Amniotic stem cell (primary cell): ENCODE measurements at places on chromosomes 7 and 10.

GRCh38 chr7:5699467-5700384 is 81.7 kb downstream of the RNF216 start:
- no peak for DNase-seq

DNA sequence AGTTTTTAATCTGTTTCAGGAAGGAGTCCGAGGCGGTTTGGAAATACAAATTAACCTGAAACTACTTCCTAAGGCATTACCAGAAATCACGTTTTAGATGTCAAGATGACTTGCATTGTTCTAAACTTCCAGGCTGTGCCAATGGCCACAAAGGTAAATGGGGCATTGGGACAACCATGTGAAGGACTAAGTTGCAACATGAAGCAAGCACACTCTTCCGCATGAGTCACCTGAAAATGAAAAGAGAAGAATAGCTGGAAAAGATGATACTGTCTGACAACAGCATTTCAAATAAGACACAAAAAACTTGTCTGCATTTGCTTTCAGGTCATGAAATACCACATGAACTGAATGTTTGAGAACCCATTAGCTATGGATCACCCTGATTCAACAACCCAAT is 262.1 kb downstream of the AHR start:
- no peak for DNase-seq

DNA sequence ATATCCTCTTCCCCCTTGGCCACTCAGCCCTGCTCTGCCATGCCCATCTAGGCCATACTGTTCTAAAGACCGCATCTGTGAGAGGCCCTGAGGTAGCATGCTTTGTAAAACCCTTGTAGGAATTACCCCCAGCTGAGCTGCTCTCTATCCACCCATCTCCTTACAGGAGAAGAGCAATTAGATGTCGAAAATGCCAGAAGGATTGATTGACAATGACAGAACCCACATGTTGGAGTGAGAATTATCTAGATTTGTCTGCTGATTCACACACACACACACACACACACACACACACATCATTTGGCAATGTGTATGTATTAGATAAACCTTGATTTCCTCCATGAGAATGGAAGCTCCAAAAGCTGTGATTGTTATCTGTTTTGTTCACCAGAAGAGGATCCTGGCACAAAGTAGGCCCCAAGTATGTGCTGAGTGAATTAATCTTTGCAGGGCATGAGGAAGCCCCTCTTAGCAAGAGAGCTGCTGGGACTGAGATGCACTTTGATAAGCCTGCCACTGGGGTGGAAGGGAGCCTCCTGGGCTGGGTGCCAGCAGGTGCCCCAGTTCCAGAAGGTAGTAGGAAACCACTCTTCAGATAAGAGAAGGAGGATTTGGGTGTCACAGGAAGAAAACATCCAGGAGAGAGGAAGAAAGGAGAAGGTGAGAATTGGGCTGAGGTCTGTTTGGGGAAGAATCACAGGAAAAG is 187.5 kb upstream of the ADO start:
- DNase-seq, result no peak

DNA sequence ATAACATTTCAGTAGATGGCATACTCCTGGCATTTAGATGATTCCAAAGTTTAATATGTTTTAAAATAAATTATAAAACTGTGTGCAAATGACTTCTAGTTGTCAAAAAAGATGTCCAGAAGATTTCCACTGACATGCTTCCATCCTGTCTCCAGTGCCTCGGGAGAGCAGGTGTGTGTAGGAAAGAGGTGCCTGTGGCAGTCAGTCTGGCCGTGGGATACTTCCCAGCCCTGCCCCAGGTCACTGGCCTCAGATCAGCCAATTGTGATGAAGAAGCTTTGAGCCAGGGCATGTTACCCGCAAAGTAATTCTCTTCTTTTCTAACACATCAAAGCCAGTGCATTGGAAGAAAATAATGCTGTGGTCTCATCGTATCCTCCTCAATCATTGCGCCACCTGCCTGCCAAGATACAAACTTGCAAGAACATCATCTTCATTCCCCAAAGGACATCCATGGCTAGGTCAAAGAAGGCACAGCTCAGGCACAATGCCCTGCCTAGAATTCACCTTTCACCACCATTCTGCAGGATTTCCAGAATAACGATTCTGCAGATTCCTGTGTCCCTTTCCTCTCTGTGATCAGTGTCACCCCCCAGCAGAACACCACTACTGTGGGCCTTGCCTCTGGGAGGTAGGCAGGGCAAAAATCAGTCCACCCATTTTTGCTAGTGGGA is 6.3 kb upstream of the KCNMA1 start:
- DNase-seq, result peak; percentile 51

- no peak for DNase-seq
Observed at GRCh38 chr7:106551936-106552335, 109.0 kb downstream of the CCDC71L start.

- DNase-seq, result no peak
Observed at GRCh38 chr10:61605221-61605620, 57.5 kb upstream of the CABCOCO1 start.

DNA sequence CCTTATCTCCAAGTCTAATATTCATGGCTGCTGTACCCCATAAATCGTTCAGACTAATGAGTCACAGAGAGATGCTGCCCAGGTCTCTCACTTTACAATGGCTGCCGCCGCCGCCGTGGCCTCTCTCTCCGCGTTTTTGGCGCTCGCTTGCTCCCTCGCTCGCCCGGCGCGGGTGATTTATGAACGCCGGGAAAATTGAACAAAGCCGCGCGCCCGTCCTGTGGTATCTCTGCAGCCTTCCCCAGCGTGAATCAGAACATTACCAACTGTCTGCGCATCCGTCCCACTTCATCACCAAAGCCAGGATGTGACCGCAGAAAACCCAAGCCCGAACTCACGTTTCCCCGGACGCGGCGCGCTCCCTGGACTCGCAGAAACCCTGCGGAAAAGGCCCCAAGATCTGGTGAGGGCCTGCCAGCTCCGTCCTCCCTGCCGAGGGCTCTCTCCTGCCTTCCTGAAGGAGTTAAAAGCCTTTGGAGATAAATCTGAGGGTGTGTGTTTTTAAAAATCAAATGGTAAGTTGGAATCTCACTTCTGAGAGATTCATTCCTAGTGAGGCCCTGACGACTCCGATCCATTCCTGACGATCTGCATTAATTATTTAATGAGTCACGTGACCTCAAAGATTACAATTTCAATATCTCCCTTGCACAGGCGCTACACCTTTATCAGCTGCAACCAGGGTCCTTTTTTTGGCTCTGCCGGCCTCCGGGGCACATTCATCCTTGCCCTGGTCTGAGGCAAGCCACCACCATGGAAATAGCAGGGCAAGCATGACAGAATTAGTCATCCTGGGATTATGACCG is 6.3 kb downstream of the HOXA4 start:
- no peak for DNase-seq

GRCh38 chr10:27319752-27320431 is 79.3 kb upstream of the ACBD5 start:
- no peak for DNase-seq

GRCh38 chr7:53485354-53485753 is 449.9 kb downstream of the POM121L12 start:
- DNase-seq, result no peak

GRCh38 chr7:91325726-91326125 is 61.5 kb downstream of the FZD1 start:
- DNase-seq, result no peak

GRCh38 chr7:150982351-150982750 is 4.2 kb upstream of the KCNH2 start:
- DNase-seq, result no peak

- no peak for DNase-seq
Observed at GRCh38 chr7:455110-455928, 64.3 kb downstream of the PDGFA start.

- no peak for DNase-seq
Observed at GRCh38 chr10:21888959-21889358, 114.6 kb downstream of the DNAJC1 start.

GRCh38 chr7:114243646-114244045 is 171.0 kb upstream of the FOXP2 start:
- no peak for DNase-seq

GRCh38 chr7:116502201-116503096 is 2.9 kb downstream of the CAV2 start:
- no peak for DNase-seq

GRCh38 chr10:109957092-109957797 is 33.9 kb upstream of the XPNPEP1 start:
- DNase-seq, result no peak

GRCh38 chr7:41882745-41883420 is 180.0 kb upstream of the INHBA start:
- no peak for DNase-seq

DNA sequence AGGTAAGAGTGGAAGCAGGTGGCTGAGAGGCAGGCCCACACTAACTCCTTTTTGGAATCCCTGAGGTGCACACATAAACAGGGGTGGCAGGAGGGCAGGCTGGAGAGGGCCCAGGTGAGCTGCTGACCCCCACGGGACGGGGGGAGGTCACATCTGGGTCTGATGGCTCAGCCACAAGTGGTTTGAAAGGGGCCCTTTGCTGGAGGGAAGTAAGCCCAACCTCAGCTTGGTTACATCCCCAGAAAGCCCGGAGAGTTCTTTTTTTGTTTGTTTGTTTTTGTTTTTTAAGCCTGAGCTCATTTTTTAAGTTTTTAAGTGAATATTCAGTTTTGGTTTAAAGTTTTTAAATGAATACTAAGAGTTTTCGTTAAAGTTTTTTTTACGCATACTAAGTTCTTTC is 72.8 kb upstream of the CUX1 start:
- DNase-seq, result no peak
